ENCODE measurements at places on chromosomes 5 and 9.

DNA sequence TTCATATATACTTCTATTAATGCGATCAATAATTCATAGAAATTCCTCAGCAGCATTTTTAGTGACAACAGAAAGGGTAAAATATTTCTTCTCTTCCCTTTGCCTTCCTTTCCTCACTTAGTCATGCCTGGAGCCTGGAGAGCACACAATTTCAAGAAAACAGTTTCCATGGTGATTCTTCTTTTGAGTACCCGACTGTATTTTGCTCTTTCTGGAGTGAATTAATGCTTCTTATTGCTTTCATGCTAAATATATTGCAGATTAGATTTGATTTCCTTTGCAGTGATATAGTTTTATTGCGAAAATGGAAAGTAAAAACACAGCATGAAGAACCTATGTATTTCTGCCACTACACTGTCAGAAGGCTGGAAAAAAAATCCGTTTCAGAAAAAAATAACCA is 153.5 kb downstream of the PPP2R2B start:
- no peak for DNase-seq

- DNase-seq = no peak
Measured at GRCh38 chr5:173108914-173109313, 35.4 kb upstream of the BNIP1 start.

GRCh38 chr5:115236599-115236998 is 26.1 kb downstream of the PGGT1B start:
- no peak for DNase-seq

- no peak for DNase-seq
Measured at GRCh38 chr5:40227366-40227765, 452.3 kb upstream of the PTGER4 start.

- DNase-seq = no peak
Measured at GRCh38 chr5:131877873-131878272, 67.6 kb downstream of the MEIKIN start.

DNA sequence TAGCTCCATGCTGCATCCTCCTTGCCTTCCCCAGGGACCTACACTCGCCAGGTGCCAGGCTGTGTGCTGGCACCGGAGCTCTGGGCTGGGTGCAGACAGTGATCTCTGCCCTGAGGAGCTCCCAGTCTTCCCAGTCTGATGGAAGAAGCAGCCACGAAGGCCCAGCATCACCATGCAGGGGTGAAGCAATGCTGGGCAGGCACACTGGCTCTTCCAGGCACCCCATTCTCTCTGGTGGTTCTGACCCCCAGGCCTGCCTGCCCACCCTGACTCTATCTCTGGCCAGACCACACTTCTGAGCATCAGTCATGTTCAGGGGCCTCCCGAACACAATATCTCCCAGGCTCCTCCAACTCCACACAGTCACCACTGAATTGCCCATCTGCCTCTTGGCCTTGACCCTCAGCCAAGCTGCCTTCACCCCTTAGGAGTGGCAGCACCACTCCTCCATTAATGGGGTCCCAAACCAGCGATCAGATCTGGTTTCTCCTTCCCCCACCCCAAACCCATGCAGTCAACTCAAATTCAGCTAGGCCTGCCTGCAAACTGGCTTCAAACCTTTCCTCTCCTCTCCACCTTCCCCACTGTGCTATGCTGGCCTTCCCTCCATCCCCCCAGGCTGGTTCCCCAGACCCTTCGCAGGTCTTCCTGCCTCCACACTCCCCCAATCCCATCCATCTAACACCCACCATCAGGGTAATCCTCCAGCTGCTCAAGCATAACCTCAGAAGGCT is 102.7 kb upstream of the MVB12B start:
- no peak for DNase-seq

GRCh38 chr5:161944974-161945373 is 97.1 kb downstream of the GABRA1 start:
- DNase-seq = no peak

DNA sequence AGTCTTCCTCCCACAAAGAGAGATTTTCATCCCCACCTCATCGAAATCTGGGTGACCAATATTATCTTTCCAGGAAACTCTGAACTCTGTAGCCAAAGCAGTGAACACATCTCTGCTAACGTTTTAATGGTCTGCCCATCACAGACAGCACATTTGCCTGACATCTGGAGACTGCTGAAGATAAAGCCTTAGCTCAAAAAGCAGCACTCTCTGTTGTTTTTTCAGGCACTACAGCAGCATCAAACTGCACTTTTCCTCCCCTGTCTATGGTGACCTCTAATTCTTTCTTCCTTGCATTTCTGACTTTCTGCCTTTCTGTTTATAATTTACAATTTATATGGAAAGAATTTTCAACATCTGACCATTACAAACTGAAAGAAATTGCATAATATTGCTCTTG is 66.8 kb downstream of the RAB3C start:
- DNase-seq = no peak

GRCh38 chr5:51829691-51830090 is 446.4 kb downstream of the ISL1 start:
- DNase-seq = no peak

- no peak for DNase-seq
Measured at GRCh38 chr5:142255831-142256230, 69.0 kb downstream of the SPRY4 start.

DNA sequence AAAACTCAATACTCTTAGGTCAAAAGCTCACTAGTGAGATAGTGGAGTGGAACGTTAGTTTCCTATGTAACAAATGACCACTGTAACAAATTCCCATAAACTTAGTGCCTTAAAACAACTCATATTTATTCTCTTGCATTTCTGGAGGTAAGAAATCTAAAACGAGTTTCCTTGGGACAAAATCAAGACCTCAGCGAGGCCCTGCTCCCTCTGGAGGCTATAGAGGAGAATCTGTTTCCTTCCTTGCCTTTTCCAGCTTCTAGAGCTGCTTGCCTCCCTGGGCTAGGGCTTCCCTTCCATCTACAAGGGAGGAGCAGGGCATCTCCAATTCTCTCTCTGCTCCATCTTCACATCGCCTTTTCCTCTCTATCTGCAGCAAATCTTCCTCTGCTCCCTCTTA is 32.0 kb downstream of the SEMA5A start:
- DNase-seq = no peak

GRCh38 chr9:114899995-114900394 is 30.4 kb downstream of the TNFSF8 start:
- no peak for DNase-seq

GRCh38 chr5:178437386-178438075 is 152.7 kb downstream of the COL23A1 start:
- DNase-seq = no peak

DNA sequence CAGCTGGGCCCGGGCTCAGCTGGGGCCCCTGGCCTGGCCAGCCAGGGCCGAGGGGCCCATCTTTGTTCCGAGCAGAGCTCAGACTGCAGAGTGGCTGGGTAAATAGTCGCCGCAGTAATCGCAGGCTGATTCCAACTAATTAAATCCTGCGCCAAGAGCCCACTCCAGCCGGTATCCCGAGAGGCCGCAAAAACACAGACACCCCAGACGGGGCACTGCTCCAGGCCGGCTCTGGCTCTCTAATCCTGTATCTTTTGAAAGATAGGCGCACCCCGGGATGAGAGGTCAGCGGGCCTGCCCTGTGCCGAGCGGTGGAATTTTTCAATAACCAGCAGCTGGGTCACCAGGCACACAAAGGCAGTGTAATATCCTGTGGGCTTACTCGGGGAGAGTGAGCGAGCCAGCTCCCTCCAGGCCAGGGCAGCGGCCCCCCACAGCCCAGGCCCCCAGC is 57.7 kb downstream of the LMX1B start:
- DNase-seq = no peak

DNA sequence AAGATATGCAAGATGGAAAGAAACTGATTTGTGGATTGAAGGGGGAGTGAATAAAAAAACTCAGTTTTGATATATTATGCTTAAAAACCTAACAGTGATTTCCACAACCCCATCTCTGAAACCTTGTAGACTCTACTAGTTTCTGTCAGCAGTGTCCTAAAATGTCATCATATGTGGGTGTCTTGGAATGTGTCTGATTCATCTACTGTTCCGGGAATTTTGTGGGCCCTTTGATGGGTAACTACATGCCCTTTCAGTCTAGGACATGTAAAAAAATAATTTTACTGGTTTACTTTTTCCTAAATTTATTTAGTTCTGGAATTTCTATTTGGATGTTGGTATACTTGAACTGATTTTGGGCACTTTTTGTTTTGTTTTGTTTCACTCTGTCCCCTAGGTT is 118.9 kb upstream of the NMUR2 start:
- DNase-seq = no peak

- DNase-seq = no peak
Measured at GRCh38 chr9:137018761-137019559, 9.1 kb downstream of the ABCA2 start.

GRCh38 chr5:180601591-180602480 is 10.5 kb upstream of the SCGB3A1 start:
- DNase-seq = no peak

- no peak for DNase-seq
Measured at GRCh38 chr5:133758641-133759040, 146.3 kb upstream of the FSTL4 start.

GRCh38 chr5:80122579-80122978 is 87.4 kb downstream of the THBS4 start:
- no peak for DNase-seq

DNA sequence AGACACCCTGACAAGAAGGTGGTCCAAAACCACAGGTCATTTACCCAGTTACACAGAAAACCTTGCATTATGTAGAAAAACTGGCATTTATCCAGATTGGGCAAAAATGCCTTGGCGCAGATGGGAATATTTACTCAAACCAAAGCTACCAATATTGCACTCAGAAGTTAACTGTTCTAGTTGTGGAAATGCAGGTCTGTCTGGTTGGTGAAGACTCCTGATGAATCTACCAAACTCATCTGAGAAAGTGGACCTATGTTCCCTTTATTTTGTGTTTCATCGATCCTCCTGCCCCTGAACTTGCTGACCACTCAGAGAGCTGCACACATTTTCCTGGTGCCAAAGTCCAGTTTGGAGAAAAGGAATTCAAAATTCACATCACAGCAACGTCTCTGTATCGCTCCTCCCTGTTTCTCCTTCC is 85.2 kb upstream of the ALDH1A1 start:
- DNase-seq = no peak

DNA sequence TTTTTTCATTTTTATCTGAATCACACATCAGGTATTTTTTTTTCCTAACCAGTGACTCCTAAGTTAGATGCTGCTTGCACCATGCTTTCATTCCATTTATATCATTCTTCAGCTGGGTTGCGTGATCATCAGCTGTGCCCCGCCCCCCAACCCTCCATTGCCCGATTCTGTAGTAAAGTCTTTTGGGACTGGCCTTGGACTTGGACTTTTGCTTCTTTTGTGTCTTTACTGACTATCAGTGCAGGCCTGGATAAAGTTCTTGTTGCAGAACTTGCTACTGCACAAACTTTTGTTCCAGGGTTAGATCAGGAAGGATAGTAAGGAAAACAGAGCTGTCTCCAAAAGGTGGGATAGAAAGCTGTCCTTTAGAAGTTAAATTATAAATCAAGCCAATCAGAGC is 38.5 kb downstream of the SLC22A5 start:
- DNase-seq = no peak

- DNase-seq = peak; percentile 18
Measured at GRCh38 chr5:65760504-65761275, 38.7 kb downstream of the NLN start.

DNA sequence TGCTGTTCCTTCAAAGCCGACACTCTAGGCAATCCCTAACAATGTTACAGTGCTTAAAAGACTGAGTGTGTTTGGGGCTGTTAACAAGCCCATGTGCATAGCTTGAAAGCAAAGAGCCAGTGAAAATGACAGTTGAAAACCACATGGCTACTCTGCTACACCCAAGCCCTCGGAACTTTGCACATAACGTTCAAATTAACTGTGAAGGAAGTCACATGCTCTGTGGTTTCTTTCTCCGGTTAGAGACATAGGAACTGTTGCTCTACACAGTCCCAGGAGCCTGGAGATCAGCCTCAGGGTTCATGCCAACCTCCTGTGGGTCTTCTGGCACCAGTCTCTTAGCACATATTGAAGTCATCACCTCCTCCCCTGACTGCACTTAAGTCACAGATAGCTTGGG is 51.1 kb downstream of the C9orf152 start:
- no peak for DNase-seq

DNA sequence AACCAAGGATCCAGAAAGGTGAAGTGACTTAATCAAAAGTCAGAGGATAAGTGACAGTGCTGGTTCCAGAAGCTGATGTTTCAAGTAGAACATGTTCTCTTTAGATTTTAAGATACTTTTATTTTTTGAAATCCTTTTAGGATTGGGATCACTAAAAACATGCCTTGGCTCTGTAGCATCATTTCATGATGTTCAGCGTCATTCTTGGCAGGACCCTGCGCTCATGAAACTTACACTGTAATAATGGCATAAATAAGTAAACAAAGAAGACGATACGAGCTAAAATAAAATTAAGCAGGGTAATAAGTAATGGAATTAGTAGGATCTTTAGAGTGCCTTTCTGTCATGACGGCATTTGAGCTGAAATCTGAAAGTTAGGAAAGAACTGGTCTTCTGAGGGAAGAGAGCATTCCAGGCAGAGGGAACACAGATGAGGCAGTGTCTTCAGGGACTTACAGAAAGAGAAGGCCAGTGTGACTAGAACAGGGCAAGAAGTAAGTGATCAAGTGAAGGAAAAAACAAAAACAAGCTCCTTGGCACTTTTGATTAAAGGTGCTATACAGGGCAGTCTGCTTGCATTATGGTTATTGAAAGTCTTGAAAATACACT is 19.9 kb downstream of the CTNNA1 start:
- no peak for DNase-seq

GRCh38 chr9:122071715-122072114 is 21.4 kb downstream of the TTLL11 start:
- no peak for DNase-seq

DNA sequence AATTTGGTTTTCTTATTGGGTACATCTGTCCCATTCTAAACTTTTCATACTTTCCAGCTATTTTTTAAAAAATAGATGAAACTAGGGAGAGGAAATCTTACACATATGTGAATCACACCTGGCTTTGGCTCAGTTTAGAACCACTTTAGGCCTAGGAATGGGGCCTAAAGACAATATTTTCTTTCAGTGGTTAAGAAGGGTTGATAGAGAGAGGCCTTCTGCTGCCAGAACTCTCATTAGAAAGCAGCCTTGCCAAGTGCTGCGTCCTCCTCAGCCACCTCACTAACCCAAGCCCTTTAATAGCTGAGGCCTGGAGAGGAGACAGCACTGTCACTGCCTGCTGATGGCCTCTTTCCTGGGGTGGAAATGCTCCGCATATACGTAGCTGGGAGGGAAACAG is 167.5 kb downstream of the SAXO1 start:
- DNase-seq = no peak

- no peak for DNase-seq
Measured at GRCh38 chr5:151204051-151204450, 19.8 kb downstream of the CCDC69 start.

GRCh38 chr9:122125509-122126330 is 32.6 kb upstream of the TTLL11 start:
- DNase-seq = no peak

All from stimulated activated CD8-positive, alpha-beta memory T cell treated with anti-CD3 and anti-CD28 coated beads, Interleukin-2, amount 100 ng/mL, for 1 hour (primary cell).